ENCODE measurements at places on chromosomes 3 and 15.

DNA sequence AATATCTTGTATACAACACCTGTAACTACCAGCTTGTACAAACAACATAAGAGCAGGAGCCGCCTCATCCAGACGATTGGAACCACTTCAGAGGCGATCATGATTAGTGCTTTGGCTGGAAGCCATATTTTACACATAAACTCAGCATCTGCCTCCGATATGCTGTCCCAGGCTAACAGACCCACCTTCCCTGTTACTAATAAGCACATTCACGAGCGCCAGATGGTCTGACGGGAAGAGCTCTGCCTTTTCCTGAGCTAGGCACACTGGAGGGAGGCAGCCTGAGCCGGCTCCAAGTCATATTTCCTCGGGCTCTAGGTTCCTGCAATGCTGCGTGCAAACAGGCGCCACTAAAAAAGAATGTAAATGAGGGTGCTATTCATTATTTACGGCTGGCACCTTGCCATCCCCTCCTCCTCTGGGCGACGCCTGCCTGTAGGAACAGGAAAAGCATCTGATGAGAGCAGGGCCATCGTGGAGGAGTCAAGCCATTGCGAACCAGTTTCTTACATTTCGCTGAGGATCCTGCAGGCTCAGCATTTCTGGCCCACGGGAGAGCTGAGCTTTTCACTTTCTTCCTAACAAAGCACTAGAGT, 98.2 kb downstream of the ANXA2 start:
- peak; percentile 46 for DNase-seq

DNA sequence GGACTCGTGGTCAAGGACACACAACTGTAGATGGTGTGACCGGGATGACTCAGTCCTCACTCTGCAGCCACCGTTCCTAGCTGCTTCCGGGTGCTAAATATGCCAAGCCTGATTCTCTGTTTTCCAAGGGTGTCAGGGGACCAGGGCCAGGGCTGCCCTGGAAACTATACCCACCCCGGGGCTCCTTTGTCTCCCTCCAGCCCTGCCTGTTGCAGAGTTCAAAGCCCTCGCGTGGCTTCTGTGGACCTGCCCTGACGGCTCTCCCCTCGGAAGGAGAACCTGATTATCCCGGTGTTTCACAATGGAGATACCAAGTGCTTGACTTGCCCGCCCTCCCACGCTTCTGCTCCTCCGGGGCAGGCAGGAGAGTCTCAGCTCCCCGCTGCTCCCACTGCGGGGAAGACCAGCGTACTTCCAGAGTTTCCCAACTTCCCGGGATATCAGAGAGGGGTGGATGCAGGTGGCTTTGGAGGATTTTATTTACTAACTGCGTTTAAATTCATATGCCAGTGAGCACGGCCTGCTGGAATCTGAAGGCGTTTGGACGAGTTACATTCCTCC, 125.0 kb downstream of the ASB7 start:
- DNase-seq: no peak

DNA sequence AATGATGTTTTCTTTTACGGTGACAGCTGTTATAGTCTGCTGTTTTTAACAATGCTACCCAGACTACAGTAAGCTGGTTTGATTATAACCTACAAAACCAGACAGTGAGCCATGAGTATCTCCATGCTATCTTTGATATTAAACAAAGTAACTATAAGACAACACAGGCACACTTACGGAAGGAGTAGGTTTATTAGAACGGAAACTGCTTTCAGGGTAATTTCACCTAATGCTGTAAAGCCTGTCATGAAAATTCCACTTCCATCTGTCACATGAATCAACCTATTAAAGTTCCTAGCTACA, 33.0 kb downstream of the VPS13C start:
- DNase-seq: no peak

GRCh38 chr3:143240886-143241285, 121.3 kb downstream of the CHST2 start:
- no peak for DNase-seq

GRCh38 chr3:179415377-179415776, 35.9 kb downstream of the GNB4 start:
- no peak for DNase-seq

- DNase-seq: no peak
These were observed 375.1 kb downstream of the NAALADL2 start for GRCh38 chr3:175233957-175234940.

Data from fibroblast of skin of scalp (primary cell).